ENCODE measurements at places on chromosomes 16 and 17.

DNA sequence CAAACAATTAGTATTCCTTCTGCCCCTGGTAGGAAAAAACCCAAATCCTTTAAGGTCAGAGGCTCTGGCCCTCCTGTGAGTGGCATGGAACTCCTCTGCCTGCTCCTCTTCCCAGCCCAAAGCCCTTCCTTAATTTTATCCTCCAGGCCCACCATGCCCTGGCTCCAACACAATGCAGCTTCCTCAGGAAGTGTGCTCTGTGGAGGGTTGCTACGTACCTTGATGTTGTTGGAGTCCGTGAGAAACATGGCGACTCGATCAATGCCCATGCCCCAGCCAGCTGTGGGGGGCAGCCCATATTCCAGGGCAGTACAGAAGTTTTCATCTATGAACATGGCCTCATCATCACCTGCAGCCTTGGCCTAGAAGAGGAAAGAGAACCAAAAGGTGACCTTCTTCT lies 5.3 kb upstream of the ADAT1 start:
- DNase-seq, result no peak

GRCh38 chr16:1645914-1646525 lies 32.1 kb upstream of the JPT2 start:
- peak; percentile 49 for DNase-seq

- DNase-seq, result no peak
Observed at GRCh38 chr17:56038131-56038530, 115.1 kb upstream of the ANKFN1 start.

DNA sequence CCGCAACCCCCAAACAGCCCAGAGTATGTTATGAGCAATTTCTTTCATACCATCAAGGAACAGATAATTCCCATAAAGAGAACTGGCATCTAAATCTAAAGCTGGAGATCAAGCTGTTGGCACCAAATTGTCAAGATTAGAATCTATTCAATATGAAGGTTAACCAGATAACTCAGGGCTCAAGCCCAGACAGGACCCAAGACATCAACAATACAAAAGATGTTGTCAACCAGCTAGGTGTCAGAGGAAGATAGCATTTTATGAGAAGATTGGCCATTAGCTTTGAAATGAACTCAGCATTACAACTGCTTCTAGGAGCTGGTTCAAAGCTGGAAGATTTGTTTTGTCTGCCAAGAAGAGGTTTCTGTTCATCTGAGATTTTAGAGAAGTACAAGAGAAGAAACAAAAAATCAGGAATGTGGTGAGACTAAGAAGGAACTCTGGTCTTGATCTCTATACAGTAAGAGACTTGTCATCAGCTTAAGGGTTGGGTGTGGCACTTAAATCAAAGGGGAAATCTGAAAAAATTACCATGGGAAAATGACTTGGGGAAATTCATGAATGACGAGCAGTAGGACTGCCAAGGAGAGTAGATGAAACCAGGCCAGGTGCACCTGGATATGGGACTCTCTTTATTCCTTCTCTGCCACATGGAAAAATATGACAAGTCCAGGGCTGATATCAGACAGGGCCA lies 64.2 kb upstream of the COX10 start:
- DNase-seq, result no peak

DNA sequence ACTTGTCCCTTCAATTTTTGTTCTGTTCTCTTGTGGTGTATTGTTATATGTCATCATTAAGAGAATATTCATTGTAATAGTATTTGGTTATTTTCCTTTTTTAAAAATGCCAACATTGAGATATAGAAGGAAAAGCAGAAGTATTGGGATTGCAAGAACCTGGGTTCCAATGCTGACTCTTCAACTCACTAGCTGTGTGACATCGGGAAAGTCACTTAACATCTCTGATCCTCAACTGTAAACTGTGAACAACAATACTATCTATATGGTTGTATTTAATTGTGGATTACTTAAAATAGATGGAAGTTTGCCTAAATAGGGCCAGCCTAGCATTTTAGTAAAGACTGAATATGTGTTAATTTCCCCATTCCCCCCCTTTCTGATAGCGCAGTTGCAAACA lies 55.8 kb downstream of the TMEM186 start:
- DNase-seq, result no peak

GRCh38 chr16:65672960-65673359 lies 551.1 kb upstream of the CDH11 start:
- no peak for DNase-seq

- no peak for DNase-seq
Observed at GRCh38 chr17:5560361-5560988, 23.8 kb downstream of the NLRP1 start.

DNA sequence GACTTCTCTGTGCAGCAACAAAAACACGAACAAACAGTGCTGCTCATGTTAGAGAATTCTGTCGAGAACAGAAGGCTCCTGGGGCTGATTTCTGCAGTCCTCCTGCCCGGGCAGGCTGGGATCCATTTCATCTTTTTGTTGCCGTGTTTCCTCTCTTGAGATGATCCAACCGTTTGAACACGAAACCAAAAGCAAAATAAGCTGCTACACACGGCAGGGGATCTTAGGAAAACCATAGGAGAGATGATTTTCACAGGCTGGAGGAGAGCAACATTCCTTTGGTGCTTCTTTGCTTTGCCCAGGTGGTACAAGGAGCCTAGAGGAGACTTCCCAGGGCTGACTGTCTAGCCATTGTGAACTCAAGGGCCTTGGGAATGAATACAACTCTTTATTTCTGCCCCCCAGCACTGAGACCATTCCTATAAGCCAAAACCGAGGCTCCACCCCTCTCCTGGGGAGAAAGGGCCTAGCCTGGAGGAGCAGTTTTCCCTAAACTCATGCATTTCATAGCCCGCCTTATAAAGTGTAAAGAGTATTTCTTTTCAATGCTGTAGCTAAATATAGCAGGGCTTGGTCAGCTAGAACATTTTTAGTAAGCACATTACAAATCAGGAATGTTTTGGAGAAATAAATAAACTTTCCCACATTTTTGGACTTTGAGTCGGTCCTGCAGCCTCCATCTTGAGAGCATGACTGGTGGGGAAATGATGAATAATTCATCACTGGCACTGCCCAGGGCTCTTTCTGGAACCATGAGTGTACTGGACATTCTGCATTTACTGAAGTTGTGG lies 7.7 kb downstream of the FOXL1 start:
- DNase-seq, result no peak

DNA sequence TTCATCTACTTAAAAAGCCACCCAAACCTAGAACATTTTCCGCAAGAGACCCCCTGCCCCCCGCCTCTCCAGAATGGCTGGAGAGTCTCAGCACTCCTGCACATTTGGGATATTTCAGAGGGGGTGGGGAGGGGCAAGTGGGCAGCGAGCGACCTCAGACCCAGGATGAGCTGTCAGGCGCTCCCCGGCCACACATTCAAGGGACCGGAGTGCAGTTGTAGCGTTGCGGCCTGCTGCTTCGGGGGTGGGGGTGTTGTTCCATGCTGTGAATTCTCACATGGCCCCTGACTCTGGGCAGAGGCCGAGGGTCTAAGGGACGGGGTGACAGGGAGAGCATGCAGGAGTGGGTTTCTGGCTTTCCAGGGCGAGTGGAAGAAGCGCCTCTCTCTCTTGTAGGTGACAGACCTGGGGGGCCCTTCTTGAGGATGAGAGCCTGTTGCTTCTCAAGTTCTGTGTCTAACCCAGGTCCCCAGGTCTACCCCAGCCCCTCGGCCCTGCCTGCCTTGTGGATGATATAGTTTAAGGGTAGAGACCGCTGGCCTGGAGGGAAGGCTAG lies 231.2 kb downstream of the SEC14L1 start:
- DNase-seq, result no peak

GRCh38 chr17:28702026-28702751 lies 9.5 kb downstream of the PROCA1 start:
- DNase-seq, result no peak

DNA sequence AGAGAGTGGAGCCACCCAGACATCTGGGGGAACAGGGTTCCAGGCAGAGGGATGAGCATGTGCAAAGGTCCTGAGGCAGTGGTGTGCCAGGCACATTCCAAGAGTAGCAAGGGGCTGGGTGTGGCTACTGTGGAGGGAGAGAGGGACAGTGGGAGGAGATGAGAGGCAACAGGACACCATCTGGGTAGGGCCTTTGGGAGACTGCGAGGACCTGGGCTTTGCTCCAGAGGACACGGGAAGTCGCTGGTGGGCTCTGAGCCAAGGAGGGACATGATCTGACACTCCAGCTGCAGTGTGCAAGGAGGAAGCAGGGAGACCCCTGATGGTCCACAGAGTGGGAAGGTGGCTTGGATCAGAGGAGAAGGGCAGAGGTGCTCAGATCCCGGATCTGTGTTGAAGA lies 56.7 kb upstream of the MED9 start:
- no peak for DNase-seq

DNA sequence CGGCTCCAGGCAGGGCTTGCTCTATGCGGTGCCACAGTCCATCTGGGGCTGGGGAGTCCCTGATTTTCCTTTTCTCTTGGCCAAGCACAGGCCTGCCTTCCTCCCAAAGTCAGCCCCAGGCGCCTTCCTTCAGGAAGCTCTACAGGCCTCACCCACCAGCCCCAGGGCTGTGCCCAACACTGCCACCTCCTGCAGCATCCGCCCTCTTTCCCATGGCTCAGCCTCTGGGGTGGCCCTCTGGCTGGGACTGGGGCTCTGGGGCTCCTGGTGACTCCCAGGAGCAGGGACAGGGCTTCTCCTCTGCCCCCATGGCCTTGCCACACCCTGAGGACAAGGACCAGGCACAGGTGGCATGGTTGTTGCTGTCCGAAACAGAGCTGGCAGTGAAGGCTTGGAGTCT lies 817 bp downstream of the ITGB4 start:
- DNase-seq, result no peak

DNA sequence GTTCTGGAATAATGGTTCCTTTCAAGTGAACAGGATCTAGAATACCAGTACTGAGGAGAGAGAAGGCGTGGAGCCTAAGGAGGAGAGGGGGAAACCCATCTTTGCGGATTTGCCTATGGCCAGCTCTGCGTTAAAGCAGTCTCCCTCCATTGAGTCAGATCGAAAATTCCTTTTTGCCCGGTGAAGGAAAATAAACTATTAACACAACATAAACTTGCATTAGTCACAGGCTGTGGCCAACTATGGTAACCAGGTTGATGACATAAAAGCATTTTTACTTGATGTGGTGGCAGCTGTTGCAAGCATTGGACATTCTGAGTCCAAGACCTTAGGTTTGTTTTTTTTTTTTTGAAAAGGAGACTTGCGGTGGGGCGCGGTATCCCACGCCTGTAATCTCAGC lies 8.9 kb downstream of the LDAF1 start:
- no peak for DNase-seq

All from activated T-cell treated with anti-CD3 and anti-CD28 coated beads, Interleukin-2, amount 50 U/mL, for 48 hours (primary cell).